GM23248 (cell line): ENCODE measurements at places on chromosomes 12 and 14.
A peak's percentile ranks its signal among the peaks of the same experiment; 100 is the strongest.

- DNase-seq, result peak; percentile 88
These were observed 56.4 kb downstream of the PITPNM2 start for GRCh38 chr12:123094349-123095077.

DNA sequence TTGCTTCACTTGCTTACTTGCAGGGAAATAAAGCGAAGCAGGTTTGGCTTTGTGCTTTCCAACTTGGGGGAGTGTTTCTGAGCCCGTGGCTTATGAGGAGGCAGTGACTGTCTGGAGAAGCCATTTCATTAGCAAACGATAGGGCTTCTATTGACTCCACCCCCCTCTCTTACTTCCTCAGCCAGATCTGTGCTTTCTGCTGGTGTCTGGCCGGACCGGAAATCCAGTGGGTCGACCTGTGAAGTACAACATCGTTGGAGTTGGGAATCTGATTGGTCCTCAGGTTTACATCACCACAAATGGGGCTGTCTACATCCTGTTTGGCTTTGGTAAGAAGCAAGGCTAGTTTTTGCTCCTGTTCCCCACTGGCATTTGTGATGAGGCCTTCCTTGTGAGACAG lies 22.3 kb downstream of the FAM234B start:
- no peak for DNase-seq

DNA sequence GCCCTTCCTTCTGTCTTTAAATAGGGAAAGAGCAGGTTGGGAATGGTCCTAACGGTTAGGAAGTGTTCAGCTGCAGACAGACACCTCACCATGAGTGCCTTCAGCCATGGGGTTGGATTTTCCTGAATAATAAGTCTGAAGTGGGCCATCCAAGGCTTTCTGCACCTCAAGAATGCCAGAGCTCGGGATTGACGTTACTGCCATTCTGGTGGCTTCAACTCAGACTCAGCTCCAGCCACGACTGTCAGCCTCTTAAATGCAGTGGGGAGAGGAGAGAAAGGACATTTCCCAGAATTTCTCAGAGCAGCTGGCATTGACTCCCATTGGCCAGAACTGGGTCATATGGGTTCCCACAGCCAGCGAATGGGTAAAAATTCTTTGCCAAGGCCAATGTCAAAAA lies 363.4 kb downstream of the MED13L start:
- no peak for DNase-seq

DNA sequence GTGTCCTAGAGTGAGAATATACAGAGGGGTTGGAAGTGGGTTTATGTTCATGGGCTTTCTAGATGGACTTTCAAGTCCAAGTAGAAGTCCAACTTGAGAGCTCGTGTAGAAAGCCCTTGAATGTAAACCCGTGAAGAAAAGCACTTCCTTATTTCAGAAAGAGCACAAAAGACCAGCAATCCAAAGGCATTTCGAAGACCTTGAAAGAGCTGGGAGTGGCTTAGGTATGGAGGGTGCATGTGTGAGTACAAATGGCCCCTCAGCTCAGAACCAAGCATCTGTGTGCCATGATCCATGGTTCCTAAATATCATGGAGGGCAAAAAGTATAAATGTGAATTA lies 160.7 kb downstream of the ETV6 start:
- DNase-seq, result no peak

- DNase-seq, result peak; percentile 33
These were observed 26.3 kb upstream of the CD69 start for GRCh38 chr12:9786726-9787717.

GRCh38 chr14:49940808-49941421 lies 48.0 kb downstream of the ARF6 start:
- DNase-seq, result peak; percentile 69

GRCh38 chr12:100820314-100820713 lies 25.7 kb downstream of the ANO4 start:
- DNase-seq, result no peak

DNA sequence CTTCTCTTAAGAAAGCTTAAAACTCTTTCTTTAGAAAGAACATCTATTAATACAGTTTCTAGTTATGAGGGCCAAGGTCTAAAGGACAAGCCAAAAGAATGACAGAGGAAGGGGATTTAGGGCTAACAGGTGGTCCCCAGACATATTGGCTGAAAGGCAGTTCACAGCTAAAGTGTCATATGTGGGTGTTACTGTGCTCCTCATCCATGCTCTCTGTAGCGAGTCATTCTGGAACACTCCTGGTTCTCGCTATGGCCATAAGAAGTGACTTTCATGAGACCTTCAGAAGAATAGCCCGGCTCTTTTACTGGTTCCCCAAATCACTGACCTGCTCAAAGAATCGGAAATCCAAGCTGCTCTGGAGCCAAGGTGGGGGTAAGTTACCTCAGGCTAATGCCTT lies 55.0 kb downstream of the TBK1 start:
- DNase-seq, result no peak

- DNase-seq, result peak; percentile 75
These were observed 18.0 kb downstream of the IGF1 start for GRCh38 chr12:102462386-102462785.

GRCh38 chr14:68384881-68385280 lies 408.0 kb downstream of the ZFP36L1 start:
- DNase-seq, result peak; percentile 21

DNA sequence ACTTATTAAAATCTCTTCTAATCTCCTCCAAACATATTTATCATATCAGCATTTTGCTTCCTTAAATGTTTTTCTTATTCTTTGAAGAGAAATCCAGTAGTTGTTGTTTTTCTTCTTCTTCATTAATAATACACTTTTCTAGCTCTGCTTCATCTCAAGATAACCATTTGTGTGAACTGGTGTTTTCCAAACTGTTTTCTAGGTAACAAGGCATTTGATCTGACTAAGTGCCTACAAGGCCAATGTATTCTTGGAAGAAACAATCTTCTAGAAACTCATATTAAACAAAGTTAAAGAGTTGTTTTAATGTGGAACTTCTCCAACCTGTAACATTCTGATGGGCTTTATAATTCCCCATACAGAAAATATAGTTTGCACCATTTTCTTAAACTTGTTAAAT lies 30.8 kb upstream of the IFNG start:
- DNase-seq, result no peak

- no peak for DNase-seq
These were observed 38.0 kb upstream of the FKBP4 start for GRCh38 chr12:2756756-2757155.

DNA sequence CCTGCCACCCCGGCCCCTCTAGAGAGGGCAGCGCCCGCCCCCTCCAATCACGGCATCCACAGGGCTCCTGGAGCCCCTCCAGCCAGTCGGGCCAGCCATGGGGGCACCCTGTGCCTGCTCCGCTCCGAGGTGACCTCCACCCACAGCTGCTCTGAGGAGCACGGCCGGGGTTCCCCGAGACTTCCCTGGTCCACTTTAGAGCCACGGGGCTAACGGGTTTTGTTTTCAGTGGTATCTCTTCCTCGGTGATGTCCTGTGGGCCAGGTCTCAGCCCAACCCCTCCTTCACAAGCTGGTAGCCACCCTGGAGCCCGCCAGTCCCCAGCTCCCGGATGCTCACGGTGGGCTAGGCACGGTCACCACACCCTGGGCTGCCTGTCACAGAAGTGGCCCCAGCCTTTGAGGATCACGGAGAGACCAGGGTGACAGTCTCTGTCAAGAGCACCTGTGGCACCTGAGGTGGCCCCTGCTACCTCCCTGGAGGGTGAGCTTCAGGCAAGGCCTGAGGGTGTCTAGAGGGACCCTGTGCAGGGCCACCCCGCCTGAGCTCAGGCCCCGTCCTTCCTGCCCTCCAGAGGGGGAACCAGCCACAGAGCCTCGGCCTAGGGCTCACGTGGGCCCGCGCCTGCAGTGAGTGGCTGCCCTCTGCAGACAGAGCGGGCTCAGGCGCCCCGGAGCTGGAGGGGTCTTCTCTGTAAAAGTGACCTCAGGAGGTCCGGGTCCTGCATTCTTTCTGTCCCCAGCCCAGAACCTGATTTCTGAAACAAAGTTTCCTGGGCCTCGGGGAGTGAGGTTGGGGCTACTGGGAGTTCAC lies 146.0 kb upstream of the C14orf180 start:
- no peak for DNase-seq

GRCh38 chr12:85367936-85368335 lies 87.9 kb downstream of the ALX1 start:
- no peak for DNase-seq

DNA sequence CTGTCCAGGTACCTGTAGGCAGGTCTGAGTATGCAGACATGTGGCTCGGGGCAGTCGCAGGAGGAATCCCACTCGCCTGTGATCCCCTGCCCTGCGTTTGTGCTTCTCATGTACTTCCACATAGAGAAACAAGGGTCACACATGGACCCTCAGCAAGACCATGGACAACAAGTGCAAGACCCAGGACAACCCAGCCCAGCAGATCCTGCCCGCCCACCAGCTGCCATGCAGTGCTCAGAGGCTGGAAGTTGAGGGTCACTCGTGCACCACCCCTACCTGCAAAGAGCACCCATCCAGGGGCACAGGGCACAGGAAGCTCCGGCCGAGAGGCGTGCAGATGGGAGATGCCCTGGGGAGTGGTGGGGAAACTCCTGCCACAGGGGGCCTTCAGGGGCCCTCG lies 67.5 kb upstream of the C14orf180 start:
- no peak for DNase-seq

GRCh38 chr14:105356927-105357326 lies 41.4 kb upstream of the TEX22 start:
- no peak for DNase-seq

GRCh38 chr12:8493084-8493483 lies 20.2 kb upstream of the CLEC4D start:
- DNase-seq, result no peak

- DNase-seq, result no peak
These were observed 387.0 kb upstream of the GARIN6 start for GRCh38 chr12:99260456-99260996.

- DNase-seq, result peak; percentile 10
These were observed 24.6 kb downstream of the TTC9 start for GRCh38 chr14:70666361-70666686.

GRCh38 chr12:102043928-102044327 lies 17.9 kb downstream of the WASHC3 start:
- no peak for DNase-seq
